NCI-H510A (cell line): ENCODE measurements at places on chromosomes 13 and 19.

DNA sequence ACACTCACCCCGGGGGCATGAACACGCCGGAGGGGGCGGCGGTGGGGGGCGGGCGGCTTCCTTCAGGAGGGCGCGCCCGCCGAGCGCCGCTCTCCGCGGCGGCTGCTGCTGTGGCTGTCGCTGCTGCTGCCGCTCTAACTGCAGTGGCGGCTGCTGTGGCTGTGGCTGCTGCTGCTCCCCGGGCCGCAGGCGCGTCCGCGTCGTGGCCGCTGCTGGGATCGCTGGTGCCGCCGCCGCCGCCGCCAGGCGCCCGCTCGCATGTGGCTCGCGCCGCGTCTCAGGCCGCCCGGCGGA lies at the start of gene BBC3:
TSS of gene BBC3 (minus strand) at position 279 of the 294 bp plus-strand sequence. CDS start 2,768 bp downstream, outside the sequence.
- no peak for DNase-seq

DNA sequence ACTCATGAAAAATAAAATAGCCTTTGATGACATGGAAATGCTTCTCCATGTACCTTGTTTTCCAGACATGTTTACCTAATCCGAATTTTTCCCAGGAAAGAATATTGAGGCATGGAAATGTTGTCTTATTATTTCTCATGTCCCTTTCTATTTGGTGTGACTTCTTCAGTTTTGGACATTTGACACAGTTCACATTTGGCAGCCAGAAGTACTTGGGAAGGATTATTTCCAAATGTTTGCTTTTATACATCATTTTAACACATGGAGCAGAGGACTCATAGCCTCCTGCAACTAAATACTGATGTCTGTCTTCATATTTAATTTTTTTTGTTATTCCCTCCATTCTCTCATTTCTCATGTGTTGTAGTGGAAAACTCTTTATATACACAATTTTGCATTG lies 94.3 kb downstream of the POSTN start:
- DNase-seq, result no peak

GRCh38 chr13:42977219-42977659 lies 14.8 kb downstream of the EPSTI1 start:
- no peak for DNase-seq

DNA sequence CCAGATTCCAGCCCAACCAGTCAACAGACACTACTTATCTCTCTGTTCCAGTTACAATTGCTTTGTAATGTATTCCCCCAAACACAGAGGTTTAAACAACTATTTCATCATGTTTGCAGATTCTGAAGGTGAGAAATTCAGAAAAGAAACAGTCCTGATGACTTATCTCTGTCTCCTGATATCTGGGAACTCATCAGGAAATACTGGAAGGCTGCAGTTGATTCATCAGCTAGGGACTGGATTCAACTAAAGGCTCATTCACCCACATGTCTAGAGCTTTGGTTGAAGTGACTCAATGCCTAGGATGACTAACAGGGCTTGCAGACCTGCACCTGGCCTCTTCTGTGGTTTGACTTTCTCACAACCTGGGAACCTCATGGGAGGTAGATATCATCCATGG lies 56.6 kb upstream of the GPC6 start:
- DNase-seq, result no peak

DNA sequence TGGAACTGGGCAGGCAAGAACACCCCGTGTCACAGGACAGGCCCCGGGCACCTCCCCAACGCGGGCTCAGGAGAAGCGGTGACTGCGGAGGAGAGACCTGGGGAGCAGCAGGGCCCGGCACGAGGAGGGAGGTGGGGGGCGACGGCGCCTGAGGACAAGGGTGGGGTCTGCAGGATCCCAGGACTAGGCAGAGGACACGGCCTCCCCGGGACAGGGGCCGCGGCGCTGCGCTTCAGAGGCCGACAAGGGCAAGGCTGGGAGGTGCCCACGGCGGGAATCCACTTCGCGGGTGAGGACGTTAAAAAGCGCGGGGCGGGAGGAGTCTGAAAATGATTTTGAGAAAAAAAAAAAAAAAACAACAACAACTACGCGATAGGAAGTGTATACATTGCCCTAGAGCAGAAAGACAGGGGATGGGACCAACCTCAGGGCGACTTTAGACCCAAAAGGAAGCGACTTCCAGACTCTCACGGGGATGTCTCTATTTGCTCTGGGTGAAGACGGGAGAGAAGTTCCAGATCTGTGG lies 44.9 kb downstream of the ZNF611 start:
- DNase-seq, result no peak
